Esophagus squamous epithelium (tissue), 5 donors: ENCODE measurements at places on chromosomes 7 and 10. TPM values are rescaled to one million over a fixed set of nuclear protein-coding genes. Genes with fewer than 3 reads are reported as not detected.

GDF2 gene
- not detected for total RNA-seq

CPA5 gene
- total RNA-seq: not detected

C10orf67 gene
- not detected for total RNA-seq

AP1S1 gene
- total RNA-seq: 42.7 TPM

DNA sequence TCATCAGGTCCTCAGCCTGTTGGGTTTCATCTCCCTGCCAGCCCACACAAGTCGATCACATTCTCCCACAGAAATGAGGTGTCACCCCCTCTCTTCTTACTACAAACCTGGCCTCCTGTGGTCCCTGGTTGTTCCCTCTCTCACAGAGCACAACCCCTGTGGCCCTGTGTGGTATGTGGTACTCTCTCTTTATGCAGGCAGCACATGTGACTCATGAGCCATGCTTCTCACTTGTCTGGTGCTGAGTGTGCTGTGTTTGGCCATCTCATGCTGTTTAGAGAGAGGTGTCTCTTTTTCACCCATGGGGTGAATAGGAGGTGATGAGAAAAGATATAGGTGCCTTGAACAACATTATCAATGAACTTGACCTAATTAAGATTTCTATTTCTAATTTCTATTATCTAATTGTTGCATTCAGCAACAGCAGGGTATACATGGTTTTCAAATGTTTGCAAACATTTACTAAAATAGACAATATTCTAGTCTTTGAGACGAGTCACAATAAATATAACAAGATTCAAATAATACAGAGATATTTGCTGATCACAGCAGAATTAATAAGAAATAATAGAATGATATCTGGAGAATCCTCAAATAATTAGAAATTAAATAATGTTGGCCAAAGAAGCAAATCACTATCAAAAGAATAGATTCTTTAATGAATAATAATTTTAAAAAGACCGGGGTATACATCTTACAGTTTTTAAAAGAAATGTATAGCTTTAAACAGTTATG lies 633.8 kb upstream of the IGFBP3 start:
- DNase-seq: no peak

GRCh38 chr7:70953331-70953741 lies 178.6 kb upstream of the GALNT17 start:
- no peak for DNase-seq

- DNase-seq: no peak
These were observed 3.3 kb downstream of the PIK3CG start for GRCh38 chr7:106868364-106868763.

DNA sequence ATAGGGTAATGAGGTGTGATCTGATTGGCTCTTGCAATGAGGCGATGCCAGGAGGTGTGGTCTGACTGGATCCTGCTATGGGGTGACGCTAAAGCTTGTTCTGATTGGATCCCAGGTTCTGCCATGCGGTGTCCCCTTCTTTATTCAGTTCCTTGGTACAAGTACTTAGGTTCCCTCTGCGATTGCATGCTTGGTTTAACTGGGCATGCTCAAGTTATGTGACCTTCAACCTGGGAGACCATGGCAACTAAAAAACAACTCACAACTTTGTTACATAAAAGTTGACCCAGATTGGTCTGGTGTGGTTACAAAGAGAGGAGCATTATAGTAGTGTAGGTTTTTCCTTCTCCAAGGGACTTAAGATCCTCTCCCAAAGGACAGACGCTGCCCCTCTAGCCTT lies 49.5 kb upstream of the DNAJC1 start:
- DNase-seq: no peak

GRCh38 chr7:40655426-40655825 lies 520.6 kb downstream of the SUGCT start:
- no peak for DNase-seq

GRCh38 chr10:131812736-131813604 lies 87.8 kb upstream of the PPP2R2D start:
- no peak for DNase-seq

- DNase-seq: no peak
These were observed 69.1 kb upstream of the PDSS1 start for GRCh38 chr10:26628395-26628794.

GRCh38 chr7:139075871-139076686 lies 33.4 kb downstream of the ZC3HAV1 start:
- DNase-seq: no peak

- DNase-seq: no peak
These were observed 54.4 kb upstream of the TMEM273 start for GRCh38 chr10:49242604-49243003.
